ENCODE measurements at places on chromosomes 5 and 9.

- DNase-seq: no peak
These were observed 14.4 kb downstream of the ASS1 start for GRCh38 chr9:130459151-130459550.

DNA sequence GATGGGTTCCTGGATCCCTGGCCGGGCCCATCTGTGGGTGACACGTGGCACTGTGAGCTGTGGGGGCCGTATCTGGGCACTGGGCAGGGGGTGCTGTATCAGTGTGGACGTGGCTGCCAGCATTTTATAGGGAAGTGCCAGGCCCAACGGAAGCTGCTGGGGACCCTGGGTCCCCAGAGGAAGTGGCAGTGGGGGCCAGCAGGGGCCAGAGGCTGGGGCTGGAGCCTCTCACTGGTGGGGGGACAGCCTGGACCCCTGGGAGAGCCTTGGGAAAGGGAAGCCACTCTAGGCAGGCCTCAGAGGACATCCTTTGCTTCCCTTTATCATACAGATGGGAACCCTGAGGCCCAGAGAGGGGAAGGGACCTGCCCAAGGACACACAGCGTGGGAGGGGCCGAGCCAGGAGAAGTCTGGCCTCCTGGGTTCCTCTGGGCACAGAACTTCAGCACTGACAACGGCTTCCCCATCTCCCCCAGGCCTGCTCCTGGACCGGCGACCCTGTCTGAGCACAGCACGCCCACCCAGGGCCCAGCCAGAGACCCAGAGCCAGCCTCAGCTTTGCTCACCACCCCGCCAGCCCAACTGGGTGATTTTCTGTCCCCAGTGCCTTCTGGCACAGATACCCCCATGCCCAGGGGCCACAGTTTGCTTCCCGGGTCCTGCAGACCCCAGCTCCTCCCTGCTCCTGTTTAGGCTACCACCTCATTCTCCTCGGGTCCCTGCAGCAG lies 15.5 kb upstream of the LAMC3 start:
- DNase-seq: no peak

- DNase-seq: no peak
These were observed 162.7 kb downstream of the C9orf50 start for GRCh38 chr9:129458155-129458661.

GRCh38 chr9:73179589-73179988 lies 27.9 kb downstream of the ANXA1 start:
- DNase-seq: peak; percentile 83

DNA sequence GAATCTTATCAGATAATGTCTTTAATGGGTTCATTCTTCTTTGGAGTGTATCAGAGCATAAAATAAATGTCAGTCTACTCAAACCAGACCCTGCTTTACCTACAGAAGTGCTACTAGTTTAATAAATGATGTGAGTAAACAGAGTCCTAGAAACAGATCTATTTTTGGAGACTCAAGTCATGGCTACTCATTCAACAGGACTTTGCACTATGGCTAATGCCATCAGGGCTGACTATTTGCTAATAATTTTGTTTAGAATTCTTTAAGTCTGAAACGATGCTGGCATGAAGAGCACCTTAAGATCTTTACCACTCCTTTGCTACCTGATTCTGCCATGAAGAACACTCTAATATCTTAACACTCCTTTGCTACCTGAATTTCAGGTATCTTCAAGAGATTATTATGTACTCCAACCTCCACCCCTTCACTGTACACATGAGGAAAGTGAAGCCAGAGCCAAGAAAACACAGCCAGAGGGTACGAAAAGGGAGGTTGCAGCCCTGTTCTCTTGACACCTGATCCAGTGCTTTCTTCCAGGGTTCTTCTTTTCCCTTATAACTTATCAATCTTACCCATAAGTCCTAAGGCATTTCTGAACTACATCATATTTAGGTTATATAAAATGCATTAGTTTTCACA lies 62.4 kb downstream of the ZNF608 start:
- no peak for DNase-seq

GRCh38 chr5:96597438-96598020 lies 64.6 kb upstream of the CAST start:
- DNase-seq: peak; percentile 54

DNA sequence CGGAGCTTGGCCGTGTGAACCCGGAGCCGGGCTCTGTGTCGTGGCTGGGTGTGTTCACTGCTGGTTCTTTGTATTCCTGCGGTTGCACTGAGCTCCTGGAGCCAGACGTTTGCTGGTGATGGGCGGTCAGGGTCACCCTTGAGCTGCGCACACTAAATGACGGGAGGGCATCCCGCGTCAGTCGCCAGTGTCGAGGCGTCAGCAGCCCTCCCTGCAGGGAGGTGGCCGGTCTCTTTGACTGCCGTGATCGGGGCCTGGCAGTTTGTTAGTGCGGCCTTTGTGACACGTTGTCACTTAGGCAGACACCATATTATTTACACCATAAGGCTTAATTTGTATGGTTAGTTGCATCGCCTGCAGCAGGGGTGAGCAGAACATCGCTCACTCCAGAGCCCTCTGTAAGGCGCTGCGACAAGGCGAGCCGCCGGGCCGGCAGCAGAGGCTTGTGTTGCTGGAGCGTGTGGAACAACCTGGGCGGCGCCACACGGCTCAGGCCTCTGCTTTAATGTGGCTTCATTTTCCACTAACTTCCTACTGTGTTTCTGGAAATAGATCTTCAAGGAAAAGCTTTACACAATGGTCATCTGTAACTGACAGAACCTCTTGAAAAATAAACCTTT lies 8.3 kb downstream of the NDUFS6 start:
- no peak for DNase-seq

DNA sequence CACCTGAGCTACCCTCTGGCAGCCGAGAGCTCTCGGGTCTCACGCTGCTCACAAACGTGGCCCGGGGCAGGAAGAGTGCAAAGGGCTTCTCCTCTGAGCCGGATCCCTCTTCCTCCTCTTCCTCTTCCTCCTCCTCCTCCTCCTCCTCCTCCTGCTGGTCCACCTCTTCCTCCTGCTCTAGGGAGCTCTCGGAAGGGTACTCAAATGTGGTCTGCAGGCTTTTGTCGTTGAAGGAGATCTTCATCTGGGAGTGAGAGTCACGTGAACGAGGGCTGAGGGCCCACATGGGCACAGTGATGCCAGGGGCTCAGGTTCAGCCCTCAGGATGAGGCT lies 3.9 kb downstream of the SSNA1 start:
- no peak for DNase-seq

- DNase-seq: no peak
These were observed 56.8 kb downstream of the IL31RA start for GRCh38 chr5:55907927-55908326.

- DNase-seq: no peak
These were observed 107.0 kb upstream of the GPR151 start for GRCh38 chr5:146623009-146623408.

DNA sequence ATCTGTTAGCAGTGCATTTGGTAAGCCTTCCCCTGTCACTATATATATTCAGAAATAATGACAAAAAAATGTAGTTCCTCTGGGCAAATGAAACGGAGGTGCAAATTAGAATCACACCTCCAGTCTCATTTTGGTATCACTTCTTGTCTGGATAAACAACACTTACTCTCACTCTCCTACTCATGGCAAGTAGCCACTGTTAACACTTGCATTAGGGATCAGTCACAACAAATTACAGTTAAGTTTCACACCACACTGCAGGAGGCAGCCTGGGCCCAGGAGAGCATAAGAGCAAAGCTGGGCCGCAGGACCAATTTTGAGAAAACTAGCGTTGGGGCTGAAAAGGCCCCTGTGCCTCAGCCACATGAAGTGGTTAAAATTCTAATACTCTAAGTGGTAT lies 161.0 kb downstream of the ELAVL2 start:
- no peak for DNase-seq

DNA sequence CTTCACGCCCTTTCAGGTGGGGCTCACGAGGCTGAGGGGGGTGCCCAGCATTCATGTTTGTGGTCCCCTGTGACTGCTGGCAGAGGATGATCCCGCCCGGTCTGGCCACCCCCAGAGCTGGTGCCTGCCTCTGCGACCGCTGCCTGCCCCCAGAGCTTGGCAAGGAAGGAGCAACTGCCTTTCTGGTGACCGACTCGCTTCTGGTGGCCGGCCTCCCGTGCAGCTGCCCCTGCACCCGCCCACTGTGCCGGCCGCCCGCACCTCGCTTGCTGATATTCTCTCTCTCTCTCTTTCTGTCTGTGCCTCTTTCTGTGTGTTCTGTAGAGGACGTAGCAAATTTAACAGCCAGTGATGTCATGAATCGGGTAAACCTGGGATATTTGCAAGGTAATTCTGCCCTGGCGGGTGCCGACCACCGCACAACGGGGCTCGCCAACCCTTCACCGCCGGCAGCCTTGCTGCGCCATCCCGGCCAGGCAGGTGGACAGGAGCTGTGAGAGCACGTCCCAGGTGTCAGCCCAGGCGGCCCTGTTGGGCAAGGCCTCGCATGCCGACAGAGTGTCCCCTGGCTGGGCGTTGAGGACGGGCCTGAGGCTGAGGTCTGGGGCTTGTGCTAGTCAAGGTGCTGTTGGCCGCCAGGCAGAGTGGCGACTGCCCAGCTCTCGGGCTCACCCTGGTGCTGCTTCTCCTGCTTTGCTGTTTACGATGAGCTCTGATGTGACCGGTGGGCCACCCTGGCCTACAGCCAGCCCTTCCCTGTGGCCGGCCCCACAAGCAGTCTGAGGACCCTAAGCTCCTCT lies 86.0 kb downstream of the KCNT1 start:
- no peak for DNase-seq

- peak; percentile 15 for DNase-seq
These were observed 107.5 kb downstream of the PBX3 start for GRCh38 chr9:125854553-125855275.

GRCh38 chr9:88651682-88652633 lies 117.0 kb downstream of the NXNL2 start:
- DNase-seq: peak; percentile 84

- DNase-seq: peak; percentile 95
These were observed 145.1 kb downstream of the IRX1 start for GRCh38 chr5:3740546-3741373.

- no peak for DNase-seq
These were observed 49.4 kb downstream of the TGFBR1 start for GRCh38 chr9:99154356-99154755.

DNA sequence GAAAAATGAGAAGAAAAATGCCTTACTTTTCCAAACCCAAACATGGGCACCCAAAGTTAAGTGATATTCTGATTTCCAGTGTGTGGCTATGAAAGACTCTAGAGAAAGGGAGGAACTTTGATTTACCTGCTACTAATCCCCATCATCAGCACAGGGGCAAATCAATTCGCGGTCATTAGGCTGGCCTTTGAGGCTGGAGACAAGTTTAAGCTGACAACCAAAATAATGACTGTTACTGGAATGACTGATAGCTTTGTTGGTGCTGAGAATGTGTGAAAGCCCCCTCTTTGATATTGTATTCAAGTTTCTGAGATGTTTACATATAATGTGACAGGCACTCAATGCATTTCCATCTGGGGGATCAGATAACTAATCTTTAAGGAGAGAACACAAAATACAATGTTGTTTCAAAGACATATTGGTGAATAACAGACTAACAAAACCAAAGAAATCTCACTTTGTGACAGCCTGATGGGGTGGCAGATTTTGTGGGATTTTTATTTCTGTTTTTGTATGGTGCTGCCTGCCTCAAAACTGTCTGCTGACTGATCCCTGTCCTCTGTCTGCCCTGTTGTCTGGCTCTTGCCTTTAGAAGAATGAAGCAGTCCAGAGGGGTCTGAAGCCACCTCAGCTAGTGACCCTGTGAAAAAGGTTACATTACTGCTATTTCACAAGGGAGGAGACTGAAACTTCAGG lies 12.6 kb upstream of the INSYN2B start:
- no peak for DNase-seq

- no peak for DNase-seq
These were observed 125.7 kb downstream of the NIPBL start for GRCh38 chr5:37002176-37002751.

DNA sequence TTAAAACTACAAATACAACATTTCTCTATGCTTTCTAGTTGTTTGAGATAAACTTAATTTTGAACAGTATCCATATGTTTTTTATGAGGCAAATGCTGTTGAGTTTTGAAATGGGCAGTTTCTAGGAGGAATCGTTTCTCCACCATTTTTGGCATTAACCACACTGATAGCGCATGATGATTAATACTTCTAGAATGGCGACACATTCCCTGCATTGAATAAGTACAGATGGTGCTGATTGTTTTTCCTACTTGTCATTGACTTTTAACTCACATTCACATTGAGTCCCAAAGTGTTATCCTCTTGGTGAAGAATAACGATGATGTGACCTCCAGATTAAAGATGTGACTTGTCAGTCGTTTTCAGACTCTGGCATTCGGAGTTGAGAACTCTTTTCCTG lies 6.5 kb upstream of the CCDC192 start:
- no peak for DNase-seq

DNA sequence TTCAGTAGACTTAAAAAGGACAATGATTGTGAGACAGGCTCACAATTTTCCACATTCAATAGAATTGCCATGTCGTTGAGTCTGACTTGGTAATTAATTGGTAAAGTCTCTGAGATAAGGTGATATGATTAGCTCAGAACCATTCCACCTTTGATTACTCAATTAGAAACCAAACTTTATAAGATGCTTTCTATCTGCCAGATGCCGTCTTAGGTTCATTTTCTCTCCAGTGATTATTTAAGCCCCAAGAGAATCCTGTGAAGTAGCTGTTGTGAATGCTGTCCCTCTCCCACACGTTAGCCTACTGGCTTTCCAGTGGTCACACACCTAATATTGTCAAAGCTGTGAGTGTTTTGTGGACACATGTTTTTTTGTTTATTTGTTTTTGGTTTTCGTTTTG lies 528.9 kb upstream of the ZNF462 start:
- DNase-seq: no peak

Measured in bronchial epithelial cell (primary cell).